ENCODE measurements at places on chromosomes 3 and 15.

GRCh38 chr3:57787867-57788623, 31.9 kb downstream of the SLMAP start:
- DNase-seq = no peak

DNA sequence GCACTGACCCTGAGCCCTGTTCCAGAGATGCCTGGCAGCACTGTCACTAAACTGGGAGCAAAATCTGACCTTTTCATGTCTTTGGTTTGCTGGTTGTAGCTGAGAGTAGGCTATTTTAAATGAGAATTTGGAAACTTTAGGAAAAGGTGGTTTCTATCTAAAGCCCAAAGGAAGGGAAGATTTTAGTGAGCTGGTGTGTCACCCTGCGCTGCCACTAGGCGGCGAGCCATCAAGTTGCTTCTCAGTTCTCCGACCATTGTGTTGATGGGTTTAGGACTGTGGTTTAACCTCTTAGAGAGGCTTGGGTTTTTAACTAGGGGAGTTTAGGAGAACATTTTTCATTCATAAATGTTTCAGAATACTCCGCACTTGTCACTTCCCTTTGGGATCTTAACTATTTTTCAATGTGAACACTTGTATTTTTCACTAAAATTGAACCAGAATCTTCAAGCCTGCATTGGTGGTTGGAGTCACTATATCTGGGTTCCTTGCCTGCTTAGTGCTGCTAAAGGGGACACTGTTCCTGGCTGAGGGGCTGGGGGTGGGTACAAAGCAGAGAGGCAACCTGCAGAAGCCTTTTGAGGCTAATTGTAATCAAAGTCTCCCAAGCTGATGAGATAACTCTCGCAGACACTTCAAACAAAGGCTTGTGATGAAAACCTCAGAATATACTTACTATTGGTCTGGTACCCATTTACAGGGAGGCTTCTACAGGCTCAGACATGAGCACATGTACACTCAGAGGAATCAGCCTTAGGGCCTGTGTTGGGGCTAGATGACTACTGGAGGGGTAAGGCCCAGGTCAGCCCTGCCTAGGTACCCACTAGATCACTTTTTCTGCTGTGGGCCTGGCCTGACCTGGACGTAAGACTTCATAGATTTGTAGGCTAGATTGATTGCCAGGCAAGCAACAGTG, 16.8 kb downstream of the EXOSC7 start:
- peak; percentile 28 for DNase-seq

GRCh38 chr3:72490688-72491435, 357.4 kb downstream of the SHQ1 start:
- DNase-seq = no peak

GRCh38 chr3:105674437-105675065, 194.3 kb downstream of the CBLB start:
- DNase-seq = no peak

DNA sequence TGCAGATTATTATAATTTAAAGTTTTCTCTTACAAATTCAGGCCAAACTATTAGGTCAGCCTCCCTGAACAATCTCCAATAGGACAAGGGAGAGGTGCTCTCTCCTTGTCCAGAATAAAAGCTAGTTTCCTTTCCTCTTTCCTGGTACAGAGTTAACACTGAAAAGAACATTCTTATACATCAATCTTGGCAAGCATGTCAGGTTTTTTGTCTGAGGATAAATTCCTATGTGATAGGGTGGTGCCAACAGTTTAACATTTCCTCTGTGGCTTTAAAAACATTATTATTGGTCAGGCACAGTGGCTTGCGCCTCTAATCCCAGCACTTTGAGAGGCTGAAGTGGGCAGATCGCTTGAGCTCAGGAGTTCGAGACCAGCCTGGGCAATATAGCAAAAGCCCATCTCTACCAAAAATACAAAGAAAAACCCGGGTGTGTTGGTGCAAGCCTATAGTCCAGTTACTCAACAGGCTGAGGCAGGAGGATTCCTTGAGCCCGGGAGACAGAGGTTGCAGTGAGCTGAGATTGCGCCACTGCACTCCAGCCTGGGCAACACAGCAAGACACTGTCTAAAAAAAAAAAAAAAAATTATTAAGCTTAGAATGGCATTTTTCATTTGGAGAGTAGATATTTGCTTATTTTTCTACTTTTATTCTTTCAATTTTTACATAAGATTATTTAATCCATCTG, 13.7 kb upstream of the ULK4 start:
- DNase-seq = no peak

- DNase-seq = no peak
Measured at GRCh38 chr3:46825450-46825849, 37.8 kb downstream of the MYL3 start.

GRCh38 chr3:143791386-143791785, 56.9 kb downstream of the SLC9A9 start:
- DNase-seq = no peak

- no peak for DNase-seq
Measured at GRCh38 chr3:64554096-64554920, 133.5 kb downstream of the ADAMTS9 start.

DNA sequence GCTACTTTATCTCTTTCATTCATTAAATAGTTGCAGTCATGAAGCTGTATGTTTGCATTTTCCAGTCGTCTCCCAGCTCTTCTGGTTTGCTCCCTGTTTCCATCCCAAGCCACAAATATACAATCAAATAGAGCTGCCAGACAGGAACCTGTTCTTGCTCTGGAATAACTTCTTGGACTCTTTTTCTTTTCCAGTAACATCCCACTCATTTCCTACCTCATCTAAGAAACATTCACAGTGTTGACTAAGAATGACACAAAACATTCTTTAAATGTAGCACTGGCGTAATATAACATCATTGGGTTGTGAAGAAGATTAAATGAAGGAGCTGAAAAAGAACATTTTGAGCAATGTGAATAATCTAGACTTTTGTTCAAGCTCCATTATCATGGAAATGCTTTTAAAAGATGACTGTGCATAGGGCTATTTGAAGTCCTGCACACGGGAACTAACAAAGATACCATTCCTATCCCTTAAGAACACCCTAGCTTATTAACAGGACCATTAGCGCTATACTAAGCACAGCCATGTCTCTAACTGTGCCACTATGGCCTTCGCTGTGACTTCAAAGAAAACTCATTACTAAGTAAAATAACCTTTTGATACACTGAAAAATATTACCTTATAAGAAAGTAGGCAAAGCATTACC, 574.0 kb downstream of the NAALADL2 start:
- DNase-seq = peak; percentile 15

- no peak for DNase-seq
Measured at GRCh38 chr3:137084586-137084985, 126.8 kb downstream of the IL20RB start.

DNA sequence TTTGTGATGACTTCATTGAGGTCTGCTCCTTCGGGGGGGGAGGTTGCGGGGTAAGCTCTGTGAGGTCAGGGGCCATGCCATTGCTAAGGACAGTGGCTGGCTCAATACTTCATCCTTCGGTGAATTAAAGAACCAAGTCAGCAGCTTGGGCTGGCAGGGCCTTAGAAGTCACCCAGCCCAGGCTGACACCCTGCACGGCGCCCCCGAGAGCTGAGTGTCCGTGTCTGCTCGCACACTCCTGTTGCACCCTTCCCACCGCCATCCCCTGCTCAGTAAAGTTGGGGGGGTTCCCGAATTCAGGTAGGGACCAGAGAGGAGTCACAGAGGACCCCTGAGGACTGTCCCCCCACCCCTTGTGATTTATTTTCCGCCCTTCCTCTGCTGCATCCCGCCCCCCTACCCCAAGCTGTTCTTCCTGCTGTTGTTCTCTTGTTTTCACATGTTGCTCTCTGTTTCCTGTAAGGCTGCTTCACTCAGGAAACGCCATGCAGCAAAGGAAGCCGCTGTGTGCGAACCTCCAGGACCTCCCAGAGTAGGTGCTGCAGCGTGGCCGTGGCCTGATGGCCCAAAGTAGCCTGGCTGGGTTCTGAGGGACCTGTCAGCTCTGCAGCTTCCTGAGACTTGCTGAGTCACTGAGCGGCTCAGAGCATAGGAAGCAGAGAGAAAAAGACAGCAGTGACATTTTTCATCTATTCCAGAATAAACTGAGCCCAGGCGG, 14.4 kb downstream of the EFCC1 start:
- no peak for DNase-seq

DNA sequence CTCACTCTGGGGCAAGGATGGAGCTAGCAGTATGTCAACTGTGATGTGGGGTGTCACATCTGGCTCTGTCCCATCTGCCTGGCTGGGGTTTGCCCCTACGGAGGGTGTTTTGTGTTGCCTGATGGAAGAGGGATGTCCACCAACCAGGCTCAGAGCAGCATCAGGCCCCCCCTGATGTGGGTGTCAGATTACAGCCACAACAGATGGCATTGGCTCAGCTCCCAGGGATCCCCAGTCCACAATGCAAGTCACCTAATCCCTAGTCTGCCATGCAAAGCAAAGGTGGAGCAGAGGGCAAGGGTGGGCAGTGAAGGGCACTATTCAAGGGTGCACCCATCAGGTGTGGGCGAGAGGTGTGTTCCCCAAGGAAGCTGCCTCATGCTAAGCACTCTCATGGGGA, 48.9 kb upstream of the AMOTL2 start:
- peak; percentile 49 for DNase-seq

- DNase-seq = no peak
Measured at GRCh38 chr15:90058308-90058707, 44.0 kb downstream of the IDH2 start.

DNA sequence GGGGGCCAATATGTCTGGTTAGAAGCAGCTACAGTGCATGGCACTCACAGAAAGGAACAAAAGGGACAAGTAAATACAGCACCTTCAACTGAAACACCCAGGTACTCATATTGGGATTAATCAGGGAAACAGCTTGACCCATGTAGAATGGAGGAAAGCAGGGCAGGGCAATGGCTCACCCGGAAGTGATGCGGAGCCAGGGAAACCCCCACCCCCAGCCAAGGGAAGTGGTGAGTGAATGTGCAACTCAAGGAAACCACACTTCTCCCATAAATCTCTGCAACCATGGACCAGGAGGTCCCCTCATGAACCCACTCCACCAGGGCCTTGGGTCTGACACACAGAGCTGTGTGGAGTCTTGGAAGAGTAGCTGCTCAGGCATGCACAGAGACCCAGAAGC, 117.1 kb downstream of the MTHFS start:
- DNase-seq = no peak

GRCh38 chr3:50238549-50239026, 2.6 kb downstream of the GNAI2 start:
- no peak for DNase-seq

GRCh38 chr3:42288385-42288784, 22.4 kb upstream of the CCK start:
- DNase-seq = no peak

- DNase-seq = no peak
Measured at GRCh38 chr15:25244731-25245585, 193.9 kb downstream of the UBE3A start.

DNA sequence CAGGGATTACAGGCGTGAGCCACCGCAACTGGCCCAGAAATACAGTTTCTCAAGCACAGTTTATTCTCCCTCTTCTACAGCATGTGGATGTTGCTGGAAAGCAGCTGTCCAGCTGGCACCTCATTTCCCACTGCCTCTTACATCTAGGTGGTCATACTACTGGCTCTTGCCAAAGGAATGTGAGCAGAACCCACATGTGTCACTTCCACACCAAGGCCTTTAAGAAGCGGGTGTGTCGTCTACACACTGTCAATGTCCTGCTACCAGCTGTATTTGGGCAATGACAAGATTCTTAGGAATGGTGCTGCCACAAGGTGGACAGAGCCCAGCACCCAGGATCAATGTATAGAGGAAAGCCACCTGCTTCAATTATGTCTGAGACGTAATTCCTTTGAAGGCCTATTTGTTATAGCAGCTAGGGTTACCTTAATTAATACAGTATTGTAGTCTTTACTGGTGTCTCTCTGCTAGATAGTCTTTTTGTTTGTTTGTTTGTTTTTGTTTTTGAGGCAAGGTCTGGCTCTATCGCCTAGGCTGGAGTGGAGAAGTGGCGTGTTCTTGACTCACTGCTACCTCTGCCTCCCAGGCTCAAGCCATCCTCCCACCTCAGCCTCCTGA, 15.1 kb upstream of the RAB7A start:
- DNase-seq = no peak

DNA sequence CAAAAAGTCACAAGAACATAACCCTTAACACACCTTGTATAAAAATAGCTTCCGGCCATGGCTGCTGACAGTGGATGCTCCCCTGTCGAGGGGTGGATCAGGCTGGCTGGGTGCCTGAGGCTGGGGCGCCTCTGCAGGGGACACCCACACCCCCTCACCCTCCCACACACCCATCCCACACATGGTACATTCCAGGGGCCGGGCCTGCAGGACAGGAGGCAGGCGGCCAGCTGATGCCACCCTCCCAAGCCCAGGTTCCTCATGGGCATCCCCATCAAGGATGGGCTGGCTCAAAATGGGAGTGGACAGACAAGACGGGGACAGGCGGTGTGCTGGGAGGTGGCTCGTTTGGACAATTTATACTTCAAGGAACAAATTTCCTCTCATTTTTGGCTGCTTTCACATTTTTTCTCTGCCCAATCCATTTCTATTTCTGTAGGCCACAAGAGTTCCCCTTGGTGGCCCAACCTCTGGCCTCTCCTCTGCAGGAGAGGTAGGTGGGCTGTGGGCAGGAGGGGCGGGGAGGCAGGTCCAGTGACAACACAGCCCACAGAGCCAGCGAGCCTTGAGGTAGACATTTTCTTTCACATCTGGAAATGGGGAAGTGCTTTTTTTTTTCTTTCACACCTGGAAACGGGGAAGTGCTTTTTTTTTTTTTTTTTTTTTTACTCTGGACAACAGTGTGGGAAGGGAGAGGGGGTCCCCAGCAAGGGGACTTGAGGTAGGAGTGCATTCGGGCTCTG, 23.3 kb downstream of the RNU5B-1 start:
- peak; percentile 18 for DNase-seq

- DNase-seq = no peak
Measured at GRCh38 chr3:36738702-36739101, 25.7 kb downstream of the DCLK3 start.

- DNase-seq = no peak
Measured at GRCh38 chr3:67804089-67804488, 149.7 kb upstream of the SUCLG2 start.

- no peak for DNase-seq
Measured at GRCh38 chr3:160112481-160112880, 112.7 kb upstream of the C3orf80 start.

- DNase-seq = peak; percentile 87
Measured at GRCh38 chr3:138114988-138115971, at the start of gene DZIP1L. Gene DZIP1L (minus strand): TSS chr3:138115608. CDS start chr3:138103971, 11,637 bp downstream.

GRCh38 chr15:58057559-58057958, 8.0 kb downstream of the ALDH1A2 start:
- no peak for DNase-seq

GRCh38 chr3:28758115-28758514, 409.5 kb upstream of the AZI2 start:
- no peak for DNase-seq

GRCh38 chr3:64291956-64292355, 66.7 kb upstream of the PRICKLE2 start:
- DNase-seq = peak; percentile 22
